ENCODE measurements at places on chromosomes 7 and 10. TPM values are rescaled to one million over a fixed set of nuclear protein-coding genes. Genes with fewer than 3 reads are reported as not detected.

BAMBI gene
- 112 TPM for total RNA-seq

KCNIP2 gene
- not detected for total RNA-seq

CYP2C19 gene
- total RNA-seq, result not detected

PRR15 gene
- total RNA-seq, result 112 TPM

TUBAL3 gene
- not detected for total RNA-seq

TFPI2 gene
- total RNA-seq, result 58.6 TPM

CRYGN gene
- under 0.01 TPM for total RNA-seq

HSPA12A gene
- 8.4 TPM for total RNA-seq

TMEM243 gene
- 52.0 TPM for total RNA-seq

CYP26C1 gene
- not detected for total RNA-seq

DYDC2 gene
- total RNA-seq, result not detected

ADRA2A gene
- total RNA-seq, result under 0.01 TPM

SNX10 gene
- not detected for total RNA-seq

CSTF2T gene
- total RNA-seq, result 19.7 TPM

MRC1 gene
- total RNA-seq, result 0.09 TPM

SPDYE16 gene
- total RNA-seq, result not detected

ASB15 gene
- not detected for total RNA-seq

OR2A5 gene
- not detected for total RNA-seq

CPN1 gene
- total RNA-seq, result not detected

BTBD16 gene
- not detected for total RNA-seq

KEL gene
- total RNA-seq, result not detected

TNS3 gene
- 59.6 TPM for total RNA-seq

GTPBP4 gene
- 19.6 TPM for total RNA-seq

ERVW-1 gene
- total RNA-seq, result not detected

OR2A12 gene
- total RNA-seq, result not detected

SAMD9 gene
- 7.8 TPM for total RNA-seq

ITGA8 gene
- total RNA-seq, result 0.94 TPM

FAM237B gene
- not detected for total RNA-seq

PSMC2 gene
- total RNA-seq, result 121 TPM

OGDHL gene
- 0.82 TPM for total RNA-seq

SRRT gene
- total RNA-seq, result 53.6 TPM

IGFBP3 gene
- total RNA-seq, result 134 TPM
